Astrocyte of the spinal cord (primary cell): ENCODE measurements at places on chromosomes 13 and 19.
A peak's percentile ranks its signal among the peaks of the same experiment; 100 is the strongest.

GRCh38 chr13:46057256-46058015 is 4.9 kb upstream of the ZC3H13 start:
- no peak for DNase-seq

DNA sequence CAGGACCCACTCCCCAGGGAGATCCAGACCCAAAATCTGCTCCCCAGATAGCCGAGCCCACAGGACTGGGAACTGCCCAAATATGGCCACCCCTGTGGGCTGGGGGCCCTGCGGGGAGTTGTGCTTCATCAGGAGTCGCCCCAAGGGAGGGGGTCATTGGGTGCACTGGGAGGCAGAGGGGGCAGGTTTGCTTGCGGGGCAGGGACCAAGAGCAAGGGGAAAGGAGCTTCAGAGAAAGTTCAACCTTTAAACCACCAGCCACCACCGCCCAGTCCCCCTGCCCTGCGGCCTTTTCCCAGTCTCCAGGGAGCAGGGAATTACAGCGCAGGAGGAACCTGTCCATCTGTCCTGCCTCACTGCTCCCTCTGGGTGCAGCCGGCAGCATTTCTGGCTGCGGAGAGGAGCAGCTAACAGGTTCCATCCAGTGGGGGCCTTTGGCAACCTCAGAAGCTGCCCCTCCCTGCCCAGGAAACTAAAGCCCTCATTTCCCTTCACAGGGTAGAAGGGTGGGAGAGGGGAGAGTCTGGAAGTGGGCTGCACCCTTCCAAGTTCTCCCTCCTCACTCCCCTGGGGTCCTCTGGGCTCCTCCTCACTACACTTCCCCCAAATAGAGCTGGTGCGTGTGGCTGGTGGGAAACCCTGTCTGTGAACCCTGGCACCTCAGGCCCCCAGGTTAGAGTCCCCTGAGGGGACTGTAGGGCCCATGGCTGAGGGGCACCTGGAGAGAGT is 13.8 kb upstream of the ASF1B start:
- DNase-seq: no peak

DNA sequence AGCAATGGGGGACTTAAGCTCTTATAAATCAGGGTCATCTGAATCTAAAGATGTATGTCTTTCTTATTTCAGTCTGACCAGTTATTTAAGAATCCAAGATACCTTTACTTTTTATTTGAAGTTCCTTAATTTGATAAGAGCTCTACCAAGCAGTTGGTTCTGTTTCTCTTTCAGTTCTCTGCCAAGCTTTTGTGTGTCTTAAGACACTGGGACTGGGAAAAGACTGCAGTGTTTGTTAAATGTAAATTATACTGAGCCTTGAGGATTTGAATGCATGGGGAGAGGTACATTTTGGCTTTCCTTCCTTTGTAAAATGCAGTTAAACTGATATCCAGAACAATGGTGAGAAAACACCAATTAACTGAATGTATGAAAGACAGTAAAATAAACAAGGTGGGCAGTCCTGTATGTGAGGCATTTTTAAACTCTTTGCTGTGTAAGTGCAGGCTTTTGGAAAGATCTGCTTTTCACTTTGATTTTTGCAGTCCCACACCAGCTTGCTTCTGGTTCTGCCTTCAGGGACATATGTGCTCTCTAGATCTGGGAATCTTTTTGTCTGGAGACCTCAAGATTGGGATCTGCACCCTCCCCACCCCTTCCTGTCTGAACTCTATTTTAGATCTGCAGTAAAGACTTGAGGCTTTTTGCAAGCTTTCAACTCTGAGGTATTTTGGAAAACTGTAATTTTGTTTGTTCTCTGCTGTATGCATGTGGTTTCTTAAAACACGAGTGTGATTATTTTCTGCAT is 77.6 kb downstream of the LRCH1 start:
- no peak for DNase-seq

GRCh38 chr13:30192320-30193093 is 114.8 kb downstream of the KATNAL1 start:
- DNase-seq: no peak

GRCh38 chr13:101258509-101258908 is 157.8 kb downstream of the NALCN start:
- DNase-seq: no peak

- no peak for DNase-seq
Observed at GRCh38 chr13:98880677-98881076, 97.2 kb downstream of the DOCK9 start.

DNA sequence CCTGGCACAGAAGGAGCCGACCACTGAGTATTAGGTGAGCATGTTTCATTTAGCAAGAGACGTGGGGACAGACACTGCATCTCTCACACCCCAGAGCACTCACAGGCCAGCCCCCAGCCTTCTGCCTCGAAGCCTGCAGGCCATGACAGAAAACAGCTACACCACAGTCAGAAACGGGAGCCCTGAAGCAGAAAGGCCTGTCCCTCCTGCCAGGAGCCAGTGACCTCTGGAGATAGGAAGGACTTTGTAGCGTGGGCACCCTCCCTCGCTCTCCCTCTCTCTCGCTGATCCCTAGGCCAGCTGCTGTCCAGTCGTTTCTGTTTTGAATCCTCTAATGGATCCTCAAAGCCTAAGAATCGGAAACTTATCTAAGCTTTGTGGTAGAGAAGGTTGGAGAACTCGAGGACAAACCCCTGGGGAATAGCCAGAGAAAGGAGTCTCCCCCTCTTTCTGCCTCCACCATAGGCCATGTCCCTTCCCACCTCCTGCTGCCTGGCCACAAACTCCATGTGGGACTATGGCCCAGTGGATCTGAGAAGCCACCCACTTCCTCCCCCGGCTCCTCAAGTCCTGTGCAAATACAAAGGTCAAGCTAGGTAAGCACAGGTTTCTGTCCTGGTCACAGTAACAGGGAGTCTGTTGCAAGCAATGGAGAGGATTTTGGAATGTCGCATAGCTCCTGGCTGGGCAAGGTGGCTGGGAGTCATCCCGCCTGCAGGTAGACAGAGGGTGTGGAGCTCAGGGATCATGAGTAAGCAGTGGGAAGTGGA is 95.1 kb downstream of the NUFIP1 start:
- no peak for DNase-seq

GRCh38 chr13:30704596-30704995 is 30.7 kb upstream of the ALOX5AP start:
- DNase-seq: no peak

DNA sequence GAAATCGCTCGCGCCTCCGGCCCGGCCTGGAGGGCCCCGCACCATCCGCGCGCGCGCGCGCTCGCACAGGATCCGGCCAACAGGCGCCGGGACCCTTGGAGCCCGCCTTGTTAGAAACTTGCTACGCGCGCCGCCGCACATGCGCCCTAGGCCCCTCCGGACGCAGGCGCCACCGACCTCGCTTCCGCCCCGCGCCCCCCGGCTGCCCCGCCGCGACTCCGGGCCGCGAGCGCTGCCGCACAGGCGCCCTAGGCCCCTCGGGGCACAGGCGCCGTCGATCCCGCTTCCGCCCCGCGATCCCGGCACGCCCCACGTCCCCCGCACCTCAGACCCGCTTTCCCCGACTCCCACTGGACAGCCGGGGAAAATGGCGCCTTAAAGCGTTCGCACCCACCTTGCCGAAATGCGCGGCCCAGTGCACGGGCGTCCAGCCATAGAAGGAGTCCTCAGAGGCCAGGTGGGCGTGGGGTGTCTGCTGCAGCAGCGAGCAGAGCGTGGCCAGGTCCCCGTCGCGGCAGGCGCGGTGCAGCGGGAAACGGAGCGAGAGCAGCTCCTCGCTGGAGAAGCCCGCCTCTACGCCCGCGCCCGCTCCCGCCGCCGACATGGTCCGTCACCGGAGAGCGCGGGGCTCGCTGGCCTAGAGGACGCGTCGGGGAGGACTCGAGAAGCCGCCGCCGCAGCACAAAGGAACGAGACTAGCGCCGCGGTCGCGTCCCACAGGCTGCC is 375 bp downstream of the ANKRD10 start:
- peak; percentile 75 for DNase-seq

- DNase-seq: peak; percentile 80
Observed at GRCh38 chr13:30572859-30573275, 44.9 kb upstream of the USPL1 start.

- DNase-seq: no peak
Observed at GRCh38 chr13:79386125-79386826, 19.8 kb downstream of the RBM26 start.
